ENCODE measurements at places on chromosomes 5 and 9. TPM values are rescaled to one million over a fixed set of nuclear protein-coding genes. Genes with fewer than 3 reads are reported as not detected.

DNA sequence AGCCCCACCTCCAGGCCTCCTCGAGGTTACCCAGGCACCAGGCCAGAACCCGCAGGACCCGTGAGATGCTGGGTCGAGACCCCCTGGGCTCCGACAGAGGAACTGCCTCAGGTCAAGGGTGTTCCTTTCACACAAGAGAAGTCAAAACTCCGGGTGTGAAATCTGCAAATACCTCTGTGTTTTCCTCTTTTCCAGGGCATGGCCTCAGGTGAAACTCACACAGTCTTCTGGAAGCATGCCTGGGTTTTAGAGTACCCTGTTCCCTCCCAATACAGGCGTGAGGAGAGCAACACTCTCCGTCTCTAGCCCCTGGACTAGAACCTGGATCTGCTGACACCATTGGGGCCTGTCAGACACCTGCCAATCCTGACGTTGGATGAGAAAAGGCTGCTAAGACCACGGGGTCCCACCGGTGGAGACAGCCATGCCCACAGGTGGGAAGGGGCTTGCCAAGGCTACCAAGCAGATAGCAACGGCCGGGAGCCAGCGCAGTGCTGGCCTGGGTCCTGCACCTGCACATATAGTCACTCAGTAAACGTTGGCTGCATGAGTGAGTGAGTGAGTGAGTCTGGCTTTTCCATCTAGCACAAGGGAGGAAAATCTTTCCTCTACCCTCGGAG lies 182.0 kb upstream of the PPP1R26 start:
- no peak for ATAC-seq

- no peak for ATAC-seq
Observed at GRCh38 chr5:162496100-162496808, 428.7 kb downstream of the GABRG2 start.

The SLC25A2 gene
- 1.2 TPM for total RNA-seq

- peak; percentile 39 for ATAC-seq
Observed at GRCh38 chr5:140221697-140222223, 46.8 kb downstream of the CYSTM1 start.

GRCh38 chr5:117143406-117143805 lies 568.8 kb upstream of the SEMA6A start:
- peak; percentile 39 for ATAC-seq

The SLC25A25 gene
- 16.7 TPM for total RNA-seq

GRCh38 chr9:77978086-77978781 lies 53.4 kb downstream of the GNAQ start:
- no peak for ATAC-seq

DNA sequence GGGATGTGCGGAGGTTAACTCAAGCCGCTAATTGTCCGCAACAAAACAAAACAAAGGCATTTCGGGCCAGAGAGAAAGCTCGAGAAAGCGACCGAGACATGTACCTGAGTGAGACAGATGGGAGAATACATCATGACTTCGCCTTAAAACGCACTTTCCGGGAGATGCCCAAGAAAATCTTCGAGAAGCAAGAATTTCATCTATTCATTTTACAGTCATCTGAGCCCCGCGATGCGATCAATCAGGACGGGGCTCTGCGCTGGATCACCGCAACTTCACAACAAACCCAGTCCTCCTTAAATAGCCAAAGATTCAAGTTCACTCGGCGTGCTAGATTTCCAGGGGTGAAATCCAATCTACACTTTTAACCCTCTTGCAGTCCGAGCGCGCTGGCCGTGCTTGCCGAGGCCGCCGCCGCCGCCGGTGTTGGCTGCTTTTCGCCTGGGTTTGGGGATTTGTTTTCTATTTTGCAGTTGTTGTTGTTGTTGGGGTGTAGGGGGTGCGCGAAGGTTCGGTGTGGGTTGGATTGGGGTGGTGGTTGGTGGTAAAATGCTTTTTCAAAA lies 482 bp downstream of the NFIB start:
- ATAC-seq, result no peak

The TPPP gene
- total RNA-seq, result 42.8 TPM

DNA sequence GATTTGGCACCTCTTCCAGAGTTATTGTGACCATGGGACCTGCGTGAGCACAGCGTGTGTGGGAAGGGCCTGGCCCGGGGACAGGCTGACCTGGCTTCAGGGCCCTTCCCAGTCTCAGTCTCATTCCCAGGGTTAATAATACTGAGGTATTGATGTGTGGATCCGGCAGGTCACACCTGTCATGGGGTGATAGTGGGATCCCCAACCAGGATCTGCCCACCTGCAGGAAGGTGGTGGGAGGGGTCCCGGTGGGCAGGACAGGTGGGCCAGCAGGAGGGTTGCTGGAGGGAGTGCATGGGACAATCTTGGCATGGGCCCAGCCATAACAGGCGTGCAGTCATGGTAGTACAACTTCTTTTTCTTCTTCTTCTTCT lies 55.4 kb downstream of the COL15A1 start:
- ATAC-seq, result peak; percentile 11

The MEF2C gene
- total RNA-seq, result 31.4 TPM

- no peak for ATAC-seq
Observed at GRCh38 chr5:31385774-31386537, 145.9 kb downstream of the DROSHA start.

DNA sequence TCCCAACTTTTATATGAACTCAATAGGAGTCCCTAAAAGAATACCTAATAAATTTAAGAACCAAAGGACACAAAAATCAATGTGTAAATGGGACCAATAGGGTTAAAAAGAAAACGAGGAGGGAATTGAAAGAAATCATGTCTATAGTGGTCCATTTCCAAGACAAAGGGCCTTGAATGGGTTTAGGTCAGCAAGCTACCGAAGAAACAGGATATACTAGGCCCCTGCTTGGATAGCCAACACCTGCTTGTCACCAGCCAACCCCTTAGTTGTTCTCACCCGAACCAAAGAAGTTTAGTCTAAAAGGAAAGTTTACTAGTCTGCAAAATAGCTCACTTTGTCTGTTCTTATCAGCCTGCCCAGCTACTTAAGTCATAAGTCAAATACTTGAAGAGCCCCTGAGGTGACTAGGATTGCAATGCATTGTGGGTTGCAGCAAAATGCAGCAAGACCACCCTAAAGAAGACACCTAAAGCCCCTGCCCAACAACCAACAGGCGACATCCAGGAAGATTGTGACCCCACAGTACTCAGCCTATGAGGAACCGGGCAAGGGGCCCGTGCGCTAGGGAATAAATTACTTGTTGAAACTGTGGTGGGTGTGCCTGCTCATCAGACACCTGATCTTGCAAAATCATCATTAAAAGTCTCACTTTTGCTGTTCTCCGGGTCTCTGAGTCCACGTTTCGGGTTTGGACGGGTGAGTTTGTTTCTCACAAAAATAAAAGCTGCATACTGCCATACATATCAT lies 183.9 kb upstream of the PPP1R26 start:
- no peak for ATAC-seq

DNA sequence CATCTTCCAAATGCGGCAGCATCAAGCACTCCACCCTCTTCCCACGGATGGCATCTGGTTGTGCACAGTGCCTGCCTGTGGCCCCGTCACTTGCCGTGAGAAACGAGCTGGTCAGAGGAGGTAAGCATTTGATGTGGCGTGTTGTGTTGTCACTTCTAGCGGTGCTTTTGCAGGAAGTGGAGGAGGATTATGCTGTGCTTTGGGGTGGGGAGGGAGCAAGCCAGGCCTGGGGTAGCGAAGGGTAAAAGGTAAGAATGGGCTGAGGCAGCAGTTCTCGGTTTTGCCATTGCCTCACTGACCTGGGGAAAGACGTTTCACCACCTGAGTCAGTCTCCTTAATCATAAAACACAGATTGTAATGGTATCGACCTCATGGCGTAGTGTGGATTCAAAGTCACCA lies 2.3 kb upstream of the POMT1 start:
- no peak for ATAC-seq

DNA sequence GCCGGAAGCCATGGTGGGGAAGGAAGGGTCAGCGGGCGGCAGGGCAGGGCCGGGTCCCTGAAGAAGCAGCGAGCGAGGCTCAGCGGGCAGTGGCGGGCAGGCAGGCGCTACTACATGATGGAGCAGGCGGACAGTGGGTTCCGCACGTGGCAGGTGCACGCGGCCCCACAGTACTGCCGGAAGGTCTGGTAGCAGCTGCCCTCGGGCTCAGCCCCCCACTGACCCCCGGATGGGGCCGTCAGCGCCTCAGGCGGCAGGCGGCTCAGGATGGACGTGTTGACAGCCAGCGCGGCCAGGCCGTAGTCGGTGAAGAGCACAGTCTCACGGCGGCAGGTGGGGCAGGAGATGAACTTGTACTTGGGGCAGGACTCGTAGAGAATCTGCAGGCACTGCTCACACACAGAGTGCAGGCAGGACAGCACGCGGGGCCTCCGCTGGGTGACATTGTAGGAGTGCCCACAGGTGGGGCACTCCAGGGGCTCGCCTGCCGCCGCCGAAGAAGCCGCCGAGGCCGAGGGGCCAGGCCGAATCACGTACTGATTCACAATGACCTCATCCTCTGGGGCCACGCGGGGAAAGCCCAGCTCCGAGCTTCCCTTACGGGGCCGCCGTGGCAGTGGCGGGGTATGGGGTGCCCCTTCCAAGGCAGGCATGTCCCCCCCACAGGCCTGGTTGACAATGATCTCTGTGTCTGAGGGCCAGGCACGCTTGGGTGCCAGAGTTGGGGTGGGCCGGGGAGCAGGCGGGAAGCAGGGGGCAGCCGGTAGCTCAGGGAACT lies 1.5 kb downstream of the RNF208 start:
- no peak for ATAC-seq

- no peak for ATAC-seq
Observed at GRCh38 chr9:110307191-110307590, 30.5 kb downstream of the TXNDC8 start.

DNA sequence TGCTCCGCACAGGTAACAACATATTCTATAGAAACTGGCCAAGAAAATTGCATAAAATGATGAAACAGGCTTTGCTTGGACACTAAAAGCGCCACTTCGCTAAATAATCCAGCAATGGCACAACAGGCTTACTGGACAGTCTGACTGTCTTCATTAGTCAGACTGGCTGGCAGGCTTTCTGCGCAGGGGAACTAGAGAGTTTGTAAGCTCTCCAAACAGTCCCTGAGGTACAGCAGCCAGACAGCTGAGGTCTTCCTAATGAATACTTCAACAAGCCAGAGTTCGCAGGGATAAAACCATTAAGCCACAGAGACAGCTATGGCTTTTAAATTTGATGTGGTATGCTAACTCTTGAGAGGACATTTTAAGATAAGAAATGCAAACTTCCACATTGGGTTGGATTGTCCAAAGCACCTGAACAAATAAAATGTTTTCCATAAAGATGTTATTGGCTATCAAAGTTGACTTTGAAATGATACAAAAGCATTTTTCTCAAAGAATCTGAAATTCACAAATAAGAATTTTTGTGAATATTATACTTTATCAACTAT lies 20.7 kb downstream of the PLK2 start:
- no peak for ATAC-seq

The MARVELD2 gene
- 1.6 TPM for total RNA-seq

DNA sequence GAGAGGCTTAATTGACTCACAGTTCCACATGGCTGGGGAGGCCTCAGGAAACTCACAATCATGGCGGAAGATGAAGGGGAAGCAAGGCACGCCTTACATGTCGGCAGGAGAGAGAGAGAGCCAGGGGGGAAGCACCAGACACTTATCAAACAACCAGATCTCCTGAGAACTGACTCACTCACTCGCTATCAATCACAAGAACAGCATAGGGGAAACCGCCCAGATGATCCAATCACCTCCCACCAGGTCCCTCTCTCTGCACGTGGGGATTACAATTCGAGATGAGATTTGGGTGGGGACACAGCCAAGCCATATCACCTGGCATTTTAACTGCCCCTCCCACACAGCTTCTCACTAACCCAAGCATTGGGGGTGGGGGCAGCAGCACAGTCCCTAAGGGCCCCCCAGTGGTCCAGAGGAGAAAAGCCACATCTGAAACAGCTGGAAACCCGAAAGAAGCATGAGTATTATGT lies 76.1 kb upstream of the ASS1 start:
- ATAC-seq, result no peak

- ATAC-seq, result no peak
Observed at GRCh38 chr9:130986356-130986965, 22.5 kb upstream of the LAMC3 start.

DNA sequence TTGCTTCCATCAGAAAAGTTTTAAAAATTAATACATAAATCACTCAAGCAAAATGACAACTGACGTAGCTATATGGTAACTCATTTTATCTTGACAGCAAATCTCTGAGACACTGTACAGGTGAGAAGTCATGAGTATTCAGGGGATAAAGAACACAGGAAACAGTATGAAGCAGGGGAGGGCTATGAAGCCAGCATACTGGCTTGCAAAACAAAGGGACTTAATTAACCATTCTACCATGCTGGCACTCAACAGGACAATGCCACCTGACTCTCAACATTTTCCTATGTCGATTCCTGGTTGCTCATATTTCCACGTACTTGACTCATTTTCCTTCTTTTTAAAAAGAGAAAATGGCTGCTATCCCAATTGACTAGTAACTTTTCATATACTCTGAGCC lies 151.4 kb upstream of the RETREG1 start:
- no peak for ATAC-seq

The MAST4 gene
- 30.4 TPM for total RNA-seq

The BRD8 gene
- 50.9 TPM for total RNA-seq

The NPR3 gene
- total RNA-seq, result 1.6 TPM

DNA sequence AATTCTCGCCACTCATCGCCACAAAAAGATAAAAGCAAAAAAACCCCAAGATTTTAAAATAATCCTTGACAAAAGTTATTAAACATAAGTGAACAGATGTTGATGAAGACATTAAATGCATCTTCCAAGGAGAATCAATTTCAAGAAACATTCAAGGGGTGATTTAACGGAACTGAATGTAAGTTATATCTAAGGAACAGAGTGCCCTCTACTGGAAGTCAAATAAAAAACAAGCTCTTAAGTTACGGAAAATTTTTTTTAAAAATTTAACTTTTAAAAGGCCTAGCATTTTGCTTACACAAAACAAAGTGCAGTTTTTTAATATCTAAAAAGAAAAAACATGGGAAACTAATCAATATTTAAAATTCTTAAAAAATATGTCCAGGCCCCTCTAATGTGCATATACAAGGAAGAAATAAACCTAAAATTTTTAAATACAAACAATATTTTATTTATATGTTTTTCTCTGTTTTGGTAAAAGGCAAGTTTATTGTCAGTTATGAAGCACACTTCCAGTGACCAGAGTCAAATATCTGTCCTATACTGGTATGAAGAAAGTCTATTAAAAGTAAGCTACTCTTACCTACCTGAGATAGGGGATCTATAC lies 28.0 kb downstream of the TEX10 start:
- ATAC-seq, result no peak

The FRRS1L gene
- 11.5 TPM for total RNA-seq

- no peak for ATAC-seq
Observed at GRCh38 chr5:42787845-42788244, 23.8 kb downstream of the SELENOP start.

GRCh38 chr5:59061377-59061776 lies 478.5 kb downstream of the RAB3C start:
- no peak for ATAC-seq

GRCh38 chr5:15834596-15835245 lies 334.7 kb downstream of the FBXL7 start:
- no peak for ATAC-seq
